ENCODE measurements at places on chromosomes 3 and 15. TPM values are rescaled to one million over a fixed set of nuclear protein-coding genes. Genes with fewer than 3 reads are reported as not detected.

DNA sequence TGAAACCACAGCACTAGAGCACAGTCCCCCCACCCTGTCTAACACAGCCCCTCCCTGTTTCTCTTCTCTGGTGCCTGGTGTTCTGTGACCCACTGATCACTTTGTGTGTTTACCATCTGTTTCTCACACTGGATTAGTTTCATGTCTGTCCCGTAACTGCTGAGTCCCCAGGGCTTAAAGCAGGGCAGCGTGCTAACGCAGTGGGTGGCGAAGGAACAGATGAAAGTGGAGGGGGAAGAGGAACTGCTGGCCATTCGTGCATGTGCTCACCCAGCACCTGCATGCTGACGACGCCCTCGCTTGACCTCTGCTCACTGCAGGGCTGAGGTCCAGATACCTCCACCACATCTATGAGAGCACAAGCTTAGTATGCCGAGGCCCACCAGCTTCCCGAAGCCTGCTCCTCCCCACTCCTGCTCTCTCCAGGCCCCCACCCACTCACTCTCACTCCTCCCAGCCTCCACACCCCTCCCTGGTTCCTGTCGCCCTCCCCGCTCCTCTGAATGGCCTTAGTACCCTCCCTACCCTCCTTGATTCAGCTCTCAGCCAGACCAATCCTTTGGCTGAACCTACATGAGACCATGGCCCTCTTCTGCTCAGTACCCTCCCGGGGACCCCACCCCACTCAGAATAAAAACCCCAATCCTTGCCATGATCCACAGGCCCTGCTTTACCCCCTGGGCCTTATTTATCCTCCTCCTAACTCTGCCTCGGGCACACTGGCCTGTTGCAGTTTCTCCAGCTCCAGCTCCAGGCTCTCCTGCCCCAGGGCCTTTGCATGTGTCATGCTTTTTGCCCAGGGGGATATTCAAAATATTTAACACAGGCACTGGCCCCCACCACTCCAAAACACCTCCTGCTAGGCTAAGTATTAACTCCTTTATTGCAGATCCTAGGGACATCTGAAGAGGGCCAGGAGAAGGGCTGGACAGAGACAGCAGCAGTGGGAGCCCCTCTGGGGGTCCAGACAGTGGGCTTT lies 15.1 kb upstream of the IQSEC1 start:
- DNase-seq = no peak

The RPSA gene
- polyA plus RNA-seq = 1,388 TPM

The SCN11A gene
- 1.8 TPM for polyA plus RNA-seq

DNA sequence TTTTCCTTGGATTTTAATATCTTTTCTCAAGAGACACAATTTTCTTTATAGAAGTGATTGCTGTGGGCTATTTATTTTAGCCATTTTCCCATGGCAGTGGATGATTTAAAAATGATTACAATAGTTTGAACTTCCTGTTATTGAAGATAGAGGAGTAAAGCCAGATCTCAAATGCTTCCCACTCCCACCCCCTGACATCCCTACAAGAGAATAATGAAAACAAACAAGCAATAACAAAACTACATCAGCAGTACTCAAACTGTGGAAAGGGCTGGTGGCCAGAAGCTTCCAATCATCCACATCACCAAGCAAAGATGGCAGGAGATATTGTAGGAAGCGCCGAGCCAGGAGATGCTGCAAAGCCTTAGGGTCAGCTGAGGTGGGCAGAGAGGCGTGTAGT lies 831.1 kb upstream of the NR2F2 start:
- no peak for DNase-seq

- DNase-seq = no peak
These were observed 15.0 kb downstream of the MAPKBP1 start for GRCh38 chr15:41789236-41789635.

GRCh38 chr3:170506556-170506955 lies 79.3 kb downstream of the SLC7A14 start:
- DNase-seq = no peak

The RYR3 gene
- 16.9 TPM for polyA plus RNA-seq

DNA sequence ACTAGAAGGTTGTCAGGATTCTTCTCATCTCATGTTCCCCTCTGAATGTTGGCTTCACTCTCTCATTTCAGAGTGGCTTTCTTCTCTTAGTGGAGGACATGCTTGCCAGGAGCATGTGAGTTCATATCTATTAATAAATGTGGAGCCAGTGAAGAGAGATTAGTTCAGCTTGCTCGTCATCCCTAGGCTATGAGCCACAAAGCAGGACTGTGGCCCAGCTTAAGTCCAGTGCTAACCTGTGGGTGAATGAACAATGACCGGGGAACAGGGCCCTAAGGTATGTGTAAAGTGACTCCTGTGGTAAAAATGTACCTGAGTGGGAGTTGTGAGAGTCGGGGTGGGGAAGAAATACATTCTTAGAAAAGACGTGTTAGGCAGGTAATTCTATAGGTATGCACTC lies 96.9 kb upstream of the TBL1XR1 start:
- no peak for DNase-seq

DNA sequence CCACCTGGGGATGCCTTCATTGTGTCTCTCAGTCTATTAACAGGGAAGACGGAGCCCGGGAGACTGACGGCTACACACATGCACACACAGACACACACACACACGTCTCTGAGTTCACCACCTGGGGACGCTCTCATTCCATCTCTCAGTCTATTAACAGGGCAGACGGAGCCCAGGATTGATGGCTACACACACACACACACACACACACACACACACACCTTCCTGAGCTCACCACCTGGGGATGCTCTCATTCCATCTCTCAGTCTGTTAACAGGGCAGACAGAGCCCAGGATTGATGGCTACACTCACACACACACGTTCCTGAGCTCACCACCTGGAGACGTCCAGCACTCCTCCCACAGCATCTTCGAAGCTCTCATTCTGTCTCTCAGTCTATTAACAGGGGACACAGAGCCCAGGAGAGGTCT lies 143.9 kb downstream of the OR4M2 start:
- DNase-seq = no peak

DNA sequence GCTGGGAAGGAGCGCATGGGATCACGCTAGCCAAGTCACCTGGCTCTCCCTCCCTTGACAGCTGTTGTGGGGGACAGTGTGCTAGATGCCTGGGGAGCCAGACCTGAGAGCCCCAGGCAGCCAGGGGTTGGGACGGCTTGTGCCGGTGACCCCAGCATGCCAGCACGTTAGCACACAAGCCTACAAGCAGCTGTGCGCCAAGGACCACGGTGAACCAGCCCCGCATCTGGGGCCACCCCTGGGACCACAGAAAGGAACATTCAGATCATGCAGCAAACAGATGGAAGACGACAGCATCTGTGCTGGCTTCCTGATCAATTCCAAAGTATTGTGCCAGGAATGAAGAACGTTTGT lies 64.8 kb downstream of the NTRK3 start:
- DNase-seq = no peak

GRCh38 chr3:31614162-31614921 lies 81.6 kb downstream of the STT3B start:
- no peak for DNase-seq

DNA sequence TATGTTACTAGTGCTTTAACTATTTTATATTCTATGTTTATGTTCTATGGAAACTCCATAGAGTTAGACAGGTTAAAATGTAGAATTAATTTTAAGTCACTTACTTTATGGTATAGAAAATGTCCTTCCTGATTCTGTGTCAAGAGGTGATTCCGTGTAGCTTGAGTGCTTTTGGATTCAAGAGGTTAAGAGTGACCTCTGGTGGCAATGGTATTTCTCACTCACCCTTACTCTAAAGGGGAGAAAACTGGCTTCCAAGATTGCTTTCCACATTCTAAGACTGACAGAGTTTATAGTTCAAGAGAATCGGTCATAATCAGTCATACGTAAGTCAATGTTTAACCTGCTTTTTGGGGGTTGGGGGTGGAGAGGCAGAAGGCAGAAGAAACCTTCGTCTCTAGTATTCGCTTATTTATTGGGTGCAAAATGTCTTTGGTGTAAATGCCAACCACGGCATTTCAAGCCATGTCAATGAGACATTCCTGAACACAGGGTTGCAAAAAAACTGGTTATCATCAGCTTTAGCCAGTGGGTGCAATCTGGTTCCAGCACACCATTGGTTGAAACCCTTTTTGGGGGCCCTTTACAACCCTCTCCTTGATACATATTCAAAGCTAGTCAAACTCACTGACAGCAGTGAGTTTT lies 92.0 kb upstream of the VGLL3 start:
- DNase-seq = peak; percentile 57

DNA sequence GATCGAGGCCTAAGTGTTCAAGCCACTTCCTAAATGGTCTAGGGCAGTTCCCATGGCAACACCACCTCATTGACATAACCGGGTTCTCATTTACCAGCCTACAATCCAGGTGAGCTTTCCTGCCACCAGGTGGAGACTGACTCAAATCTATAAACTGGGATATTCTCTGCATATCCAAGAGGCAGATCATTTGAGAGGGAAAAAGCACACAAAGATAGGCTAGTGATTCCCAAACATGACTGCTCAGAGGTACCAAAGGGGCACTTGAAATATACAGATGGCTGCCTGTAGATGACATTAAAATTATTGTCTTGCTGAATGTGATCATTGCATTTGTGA lies 141.3 kb upstream of the PROK2 start:
- DNase-seq = peak; percentile 53

- peak; percentile 74 for DNase-seq
These were observed 154.6 kb downstream of the POLR2M start for GRCh38 chr15:57861034-57861638.

DNA sequence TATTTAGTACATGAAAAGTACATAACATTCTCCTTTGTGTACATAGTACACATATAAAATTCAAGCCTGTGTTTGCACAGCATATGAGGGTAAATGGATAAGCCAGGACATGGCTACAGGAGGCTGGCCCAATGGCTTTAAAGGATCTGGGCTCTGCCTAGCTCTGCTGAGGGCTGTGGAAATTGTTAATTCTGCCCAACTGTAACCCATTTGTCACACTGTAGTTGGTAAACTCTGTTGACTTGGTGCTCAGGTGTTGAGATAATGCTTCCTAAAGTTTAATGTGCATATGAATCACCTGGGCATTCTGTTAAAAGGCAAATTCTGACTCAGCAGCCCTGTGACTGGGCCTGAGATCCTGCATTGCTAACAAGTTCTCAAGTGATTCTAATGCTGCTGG lies 196.5 kb upstream of the ZPLD1 start:
- DNase-seq = no peak

The FOXL2NB gene
- 0.07 TPM for polyA plus RNA-seq

DNA sequence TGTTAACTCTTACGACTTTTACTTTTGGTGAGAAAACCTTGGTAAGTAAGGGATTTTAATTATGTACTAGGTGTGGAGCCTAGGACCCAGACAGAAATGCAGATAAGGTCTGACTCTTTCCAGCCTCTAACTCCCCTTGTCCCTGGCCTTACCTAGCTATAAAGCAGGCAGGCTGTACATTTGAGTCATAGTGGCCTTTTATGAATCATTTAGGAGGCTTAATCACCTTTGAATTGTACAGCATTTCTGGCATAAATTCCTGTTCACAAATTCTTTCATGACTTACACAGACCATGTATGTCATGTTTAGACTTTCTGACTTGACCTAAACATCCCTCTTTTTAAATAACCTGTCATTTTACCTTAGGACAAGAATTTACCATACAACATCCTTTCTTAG lies 47.4 kb downstream of the CHCHD4 start:
- no peak for DNase-seq

The PFN2 gene
- 442 TPM for polyA plus RNA-seq

DNA sequence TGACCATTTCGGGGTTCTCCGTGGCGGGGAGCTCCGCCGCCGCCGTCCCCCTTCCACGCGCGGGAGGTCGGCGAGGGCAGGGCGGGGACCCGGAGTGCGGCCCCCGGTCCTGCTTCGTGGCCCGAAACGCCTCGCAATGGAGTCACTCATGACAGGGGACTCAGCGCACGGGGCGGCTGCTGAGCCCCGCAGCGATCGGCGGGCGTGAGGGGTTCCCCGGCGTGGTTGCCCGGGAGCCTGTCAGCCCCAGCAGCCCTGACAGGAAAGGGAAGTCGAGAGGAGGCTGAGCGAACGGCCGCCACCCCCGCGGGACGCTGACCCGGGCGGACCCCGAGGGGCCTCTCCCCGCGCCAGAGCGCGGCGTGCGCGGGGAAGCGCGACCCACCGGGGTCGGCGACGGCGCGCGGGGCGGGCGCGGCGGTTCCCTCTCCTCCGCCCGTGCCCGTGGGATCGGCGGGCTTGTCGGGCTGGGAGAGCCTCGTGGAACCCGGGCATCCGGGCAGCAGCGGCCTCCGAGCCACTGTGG lies 564 bp upstream of the PIGZ start:
- no peak for DNase-seq

The PLS1 gene
- polyA plus RNA-seq = 28.9 TPM

- DNase-seq = no peak
These were observed 48.7 kb downstream of the NFKBIZ start for GRCh38 chr3:101898039-101898438.

DNA sequence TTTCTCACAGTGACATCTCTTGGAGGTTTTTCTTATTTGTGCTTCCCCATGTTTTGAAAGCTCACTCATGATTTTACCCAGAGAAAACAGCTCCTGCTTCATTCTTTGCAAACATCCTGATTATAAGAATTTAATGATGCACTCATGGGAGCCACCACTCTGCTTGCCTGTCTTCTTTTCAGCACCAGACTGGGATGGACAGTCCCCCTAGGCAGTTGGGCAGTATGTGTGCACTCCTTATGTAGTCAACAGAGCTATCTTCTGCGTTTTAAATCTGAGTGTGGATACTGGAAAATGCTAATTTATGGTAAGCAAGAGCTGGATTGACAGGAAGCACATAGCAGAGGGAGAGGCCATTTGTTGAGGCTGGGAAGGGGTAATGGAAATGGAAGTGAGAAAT lies 276.1 kb downstream of the AGBL1 start:
- DNase-seq = peak; percentile 13

The GABRB3 gene
- polyA plus RNA-seq = 6.0 TPM

- no peak for DNase-seq
These were observed 568.2 kb upstream of the CCDC54 start for GRCh38 chr3:106809041-106809440.

DNA sequence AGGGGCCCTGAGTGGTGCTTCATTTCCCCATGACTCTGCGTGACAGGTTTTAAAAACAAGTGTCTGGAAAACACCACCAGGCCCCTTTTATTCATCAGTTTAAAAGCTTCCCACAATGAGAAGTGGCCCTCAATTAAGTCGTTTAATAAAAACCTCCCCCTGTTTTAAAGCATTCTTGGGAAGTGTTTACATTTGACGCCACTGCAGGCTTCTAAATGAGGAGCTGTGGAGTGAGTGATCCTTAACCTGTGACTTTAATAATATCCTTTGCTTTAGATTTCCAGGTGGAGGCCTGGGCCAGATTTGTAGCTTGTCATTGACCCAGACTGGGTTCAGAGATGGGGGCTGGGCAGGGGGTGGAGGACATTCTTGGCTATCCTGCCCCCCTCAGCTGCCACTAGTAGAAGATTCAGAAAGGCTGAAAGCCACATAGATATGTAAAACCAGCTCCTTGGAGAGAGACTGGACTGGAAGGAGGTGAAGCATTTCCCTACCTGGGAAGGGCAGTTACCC lies 11.3 kb downstream of the CGNL1 start:
- peak; percentile 62 for DNase-seq

The GOLGA8B gene
- 221 TPM for polyA plus RNA-seq

The OR5K1 gene
- not detected for polyA plus RNA-seq
